Stimulated activated CD4-positive, alpha-beta T cell treated with anti-CD3 and anti-CD28 coated beads, Interleukin-2, amount 100 ng/mL, for 4 hours (primary cell): ENCODE measurements at places on chromosomes 7 and 10.

DNA sequence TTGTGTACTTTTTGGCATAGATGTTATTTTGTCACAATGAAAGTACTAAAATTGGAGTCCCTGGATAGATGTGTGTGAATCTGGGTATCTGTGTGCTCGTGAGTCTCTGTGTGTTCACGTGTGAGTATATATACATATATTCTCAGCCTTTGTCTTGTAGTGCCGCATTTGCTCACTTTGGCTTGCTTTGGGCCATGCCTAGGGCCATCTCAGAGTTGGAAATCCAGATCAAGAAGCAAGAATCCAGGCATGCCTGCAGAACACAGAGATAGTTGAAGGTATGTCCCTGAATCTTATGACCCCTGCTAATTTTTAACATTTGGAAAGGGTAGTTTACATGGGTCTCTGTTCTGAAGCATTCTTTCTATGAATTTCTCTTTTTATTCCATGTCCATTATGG lies 208.7 kb downstream of the PHTF2 start:
- DNase-seq, result no peak

DNA sequence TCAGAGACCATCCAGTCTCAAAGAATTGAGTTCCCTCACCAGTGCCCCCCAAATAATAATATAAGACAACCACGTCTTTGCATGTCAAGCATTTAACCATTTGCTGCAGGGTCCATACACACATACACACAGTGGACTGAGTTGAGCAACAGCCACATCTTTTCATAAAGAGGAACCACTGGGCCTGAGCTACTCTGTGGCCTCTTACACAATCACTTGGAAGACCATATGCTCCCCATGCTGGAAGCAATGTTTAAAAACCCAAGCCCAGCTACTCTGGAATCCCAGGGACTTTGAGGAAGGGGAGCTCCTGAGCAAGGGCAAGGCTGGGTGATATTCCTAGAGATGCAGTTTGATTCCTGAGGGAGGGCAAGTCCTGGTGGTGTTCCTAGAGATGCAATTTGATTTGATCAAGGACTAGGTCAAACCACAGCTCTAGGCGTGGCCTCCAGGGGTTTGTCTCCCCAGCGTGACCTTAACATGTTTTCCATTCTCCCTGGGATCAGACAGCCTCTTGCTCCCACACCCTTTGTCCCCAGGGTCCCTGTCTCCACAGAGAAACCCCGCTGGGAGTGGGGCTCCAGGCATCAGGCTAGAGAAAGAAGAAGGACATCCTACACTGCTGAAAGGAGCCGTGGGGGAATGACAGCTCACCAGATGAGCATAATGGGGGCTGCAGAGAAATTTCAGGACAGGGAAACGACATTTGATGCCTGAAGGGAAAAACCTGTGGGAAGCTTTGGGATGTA lies 376.2 kb upstream of the MGMT start:
- no peak for DNase-seq

GRCh38 chr10:17077346-17077781 lies 52.2 kb downstream of the CUBN start:
- DNase-seq, result no peak

DNA sequence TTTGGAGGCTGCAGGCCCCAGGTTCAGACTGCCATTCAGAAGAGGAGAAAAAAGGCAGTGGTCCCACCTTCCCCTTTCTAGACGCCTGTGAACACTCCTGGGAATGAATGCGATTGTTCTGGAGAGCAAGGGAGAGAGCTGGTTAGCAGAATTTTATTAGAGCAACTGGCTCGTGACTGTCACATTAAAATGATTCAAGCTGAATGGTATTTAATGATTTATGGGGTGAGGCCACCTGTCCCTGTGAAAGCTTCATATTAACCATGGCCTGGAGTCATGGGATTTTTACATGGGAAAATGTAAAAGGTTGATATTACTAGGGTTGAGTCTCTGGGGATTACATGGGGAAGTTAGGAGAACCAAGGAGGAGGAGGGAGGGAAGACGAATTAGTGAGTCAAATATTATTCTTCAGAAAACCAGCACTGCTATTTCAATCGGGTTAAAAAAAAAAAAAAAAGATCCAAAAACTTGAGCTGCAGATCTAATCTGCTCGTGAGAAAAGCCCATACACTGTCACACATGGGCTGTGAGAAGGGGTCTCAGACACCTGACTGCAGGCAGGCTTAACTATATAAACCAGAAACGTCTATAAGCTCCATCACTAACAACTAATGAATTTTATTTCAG lies 8.3 kb downstream of the CXCL12 start:
- no peak for DNase-seq

GRCh38 chr10:32988604-32989003 lies 30.6 kb upstream of the ITGB1 start:
- DNase-seq, result no peak

DNA sequence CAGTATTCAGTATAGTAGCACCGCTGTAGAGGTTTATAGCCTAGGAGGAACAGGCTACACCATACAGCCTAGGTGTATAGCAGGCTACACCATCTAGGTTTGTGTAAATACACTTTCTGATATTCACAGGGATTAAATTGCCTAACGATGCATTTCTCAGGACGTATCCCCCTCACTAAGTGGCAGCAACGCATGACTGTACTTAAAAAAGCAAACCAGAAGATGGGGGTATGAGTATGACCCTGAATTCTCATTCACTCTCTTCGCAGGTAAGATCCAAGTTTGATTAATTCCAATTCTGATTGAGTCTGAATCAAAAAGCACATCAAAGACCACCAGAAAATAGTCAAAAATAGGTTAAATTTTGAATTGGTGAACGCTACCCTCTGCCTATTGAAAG lies 972 bp downstream of the ORC5 start:
- DNase-seq, result no peak

GRCh38 chr10:99084161-99084560 lies 151.5 kb downstream of the HPSE2 start:
- no peak for DNase-seq

GRCh38 chr10:77293773-77294172 lies 343.8 kb downstream of the KCNMA1 start:
- no peak for DNase-seq
